ENCODE measurements at places on chromosomes 12 and 14. TPM values are rescaled to one million over a fixed set of nuclear protein-coding genes. Genes with fewer than 3 reads are reported as not detected.

Gene CACNB3
- 16.5 TPM for total RNA-seq

Gene GYS2
- total RNA-seq, result not detected

- no peak overlapping the region for H3K4me3 ChIP-seq
- peaks cover 30% of the 10 kb centered on the region for H3K27me3 ChIP-seq
- no peak overlapping the region for H3K27ac ChIP-seq
- DNase-seq, result no peak
Observed at GRCh38 chr14:56895154-56895553, 84.9 kb upstream of the OTX2 start.

Gene E2F7
- total RNA-seq, result 4.9 TPM

- DNase-seq, result no peak
- H3K36me3 ChIP-seq, result peaks cover 14% of the 10 kb centered on the region
- H3K27ac ChIP-seq, result no peak overlapping the region
- no peak overlapping the region for H3K4me3 ChIP-seq
- peaks cover 13% of the 10 kb centered on the region for H3K4me1 ChIP-seq
Observed at GRCh38 chr14:60951776-60952435, 29.0 kb downstream of the TRMT5 start.

Gene LIMA1
- 117 TPM for total RNA-seq

DNA sequence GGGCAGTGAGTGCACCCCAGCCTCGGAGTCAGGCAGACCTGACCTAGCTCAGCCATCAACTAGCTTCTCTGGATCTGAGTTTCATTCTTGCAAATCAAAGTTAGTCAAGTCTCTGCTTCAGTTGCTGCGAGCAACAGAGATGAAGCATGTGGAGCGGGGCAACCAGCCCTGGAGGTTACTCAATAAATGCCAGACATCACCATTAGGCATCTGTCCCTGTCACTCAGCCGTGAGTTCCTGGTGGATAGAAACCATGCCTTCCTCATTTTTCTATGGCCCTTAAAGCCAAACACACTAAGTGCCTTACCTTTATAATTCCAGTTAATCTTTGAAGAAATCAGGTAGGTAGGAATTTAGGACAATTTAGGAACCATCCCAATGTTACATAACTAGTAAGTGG lies 19.3 kb downstream of the RFX4 start:
- no peaks in the 10 kb centered on the region for H3K4me1 ChIP-seq
- peaks cover 20% of the 10 kb centered on the region for H3K27me3 ChIP-seq
- H3K4me3 ChIP-seq, result no peak overlapping the region
- H3K36me3 ChIP-seq, result no peaks in the 10 kb centered on the region
- H3K27ac ChIP-seq, result no peak overlapping the region
- no peak for DNase-seq

DNA sequence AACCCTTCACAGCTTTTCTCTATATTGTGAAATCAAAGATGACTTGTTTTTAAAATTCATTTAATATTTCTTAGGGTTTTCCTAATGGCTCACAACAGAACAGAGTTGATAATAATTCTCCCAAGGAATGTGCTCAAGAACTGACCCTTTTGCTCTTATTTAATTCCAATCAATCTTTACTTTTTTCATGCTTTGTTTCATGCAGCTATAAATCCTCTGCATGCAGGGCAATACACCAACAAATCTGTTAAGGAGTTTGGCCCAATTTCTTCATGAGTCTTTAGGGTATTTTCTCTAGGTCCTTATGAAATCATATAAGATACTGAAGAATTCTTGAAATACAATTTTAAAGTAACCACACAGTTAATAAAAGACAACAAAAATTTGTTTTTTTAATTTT lies 264.2 kb downstream of the SLC6A15 start:
- H3K36me3 ChIP-seq, result no peaks in the 10 kb centered on the region
- H3K4me1 ChIP-seq, result no peaks in the 10 kb centered on the region
- H3K27me3 ChIP-seq, result no peaks in the 10 kb centered on the region
- no peak overlapping the region for H3K27ac ChIP-seq

Gene CD27
- total RNA-seq, result 53.1 TPM

Gene RNU4-1
- total RNA-seq, result 2,627 TPM

DNA sequence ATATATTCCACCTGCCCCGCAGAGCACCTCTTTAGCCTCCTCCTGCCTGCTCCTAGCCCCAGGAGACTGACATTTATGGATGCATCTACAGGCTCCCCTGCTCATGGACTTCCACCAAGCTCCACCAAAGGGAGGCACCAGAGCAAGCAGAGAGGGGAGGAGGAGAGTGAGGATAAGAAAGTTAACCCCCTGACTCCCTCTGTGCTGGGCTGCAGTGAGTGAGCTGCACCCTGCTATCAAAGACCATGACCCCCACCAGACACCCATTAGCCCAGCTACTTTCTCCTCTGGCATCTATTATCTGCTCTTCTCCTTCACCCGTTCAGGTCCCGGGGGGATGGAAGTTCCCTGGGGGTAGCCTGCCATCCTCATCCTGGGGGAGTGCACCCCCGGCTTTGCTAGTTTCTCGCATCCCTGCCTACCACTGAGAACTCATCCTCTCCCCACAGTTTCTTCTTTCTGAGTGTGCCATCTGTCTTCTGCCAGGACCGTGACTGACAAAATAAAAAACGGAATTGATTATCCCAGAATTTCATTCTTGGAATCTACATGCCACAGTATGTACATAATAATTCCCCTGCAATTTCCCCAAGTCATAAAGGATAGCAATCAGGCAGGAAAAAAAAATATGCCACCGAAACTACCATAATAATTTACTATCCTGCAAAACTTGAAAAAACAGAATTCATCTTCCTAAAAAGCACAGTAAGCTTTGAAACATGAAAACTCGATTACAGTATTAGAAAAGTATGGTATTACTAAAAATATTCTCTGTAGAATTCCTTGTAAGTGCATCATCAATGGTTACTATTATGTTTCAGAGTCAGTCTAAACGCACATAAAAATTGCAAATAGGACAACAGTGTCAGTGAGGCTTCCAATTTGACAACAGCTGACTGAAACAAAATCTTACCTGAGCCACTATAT lies 45.2 kb downstream of the FOXN3 start:
- H3K27me3 ChIP-seq, result no peaks in the 10 kb centered on the region
- peaks cover 53% of the 10 kb centered on the region for H3K4me1 ChIP-seq
- no peak overlapping the region for H3K4me3 ChIP-seq
- peak overlapping the region; percentile 82 for H3K27ac ChIP-seq
